ENCODE measurements at places on chromosomes 11 and 22. TPM values are rescaled to one million over a fixed set of nuclear protein-coding genes. Genes with fewer than 3 reads are reported as not detected.

- no peak for DNase-seq
- no peak overlapping the region for H3K4me3 ChIP-seq
- H3K4me1 ChIP-seq: no peaks in the 10 kb centered on the region
- no peaks in the 10 kb centered on the region for H3K36me3 ChIP-seq
- peaks cover 10% of the 10 kb centered on the region for H3K27me3 ChIP-seq
Observed at GRCh38 chr11:108508653-108509593, 10.7 kb upstream of the POGLUT3 start.

GRCh38 chr22:36891646-36892045 is 21.8 kb upstream of the CSF2RB start:
- peaks cover 15% of the 10 kb centered on the region for H3K4me1 ChIP-seq
- no peak for DNase-seq
- H3K27ac ChIP-seq: no peak overlapping the region
- no peak overlapping the region for H3K4me3 ChIP-seq
- H3K36me3 ChIP-seq: no peaks in the 10 kb centered on the region

DNA sequence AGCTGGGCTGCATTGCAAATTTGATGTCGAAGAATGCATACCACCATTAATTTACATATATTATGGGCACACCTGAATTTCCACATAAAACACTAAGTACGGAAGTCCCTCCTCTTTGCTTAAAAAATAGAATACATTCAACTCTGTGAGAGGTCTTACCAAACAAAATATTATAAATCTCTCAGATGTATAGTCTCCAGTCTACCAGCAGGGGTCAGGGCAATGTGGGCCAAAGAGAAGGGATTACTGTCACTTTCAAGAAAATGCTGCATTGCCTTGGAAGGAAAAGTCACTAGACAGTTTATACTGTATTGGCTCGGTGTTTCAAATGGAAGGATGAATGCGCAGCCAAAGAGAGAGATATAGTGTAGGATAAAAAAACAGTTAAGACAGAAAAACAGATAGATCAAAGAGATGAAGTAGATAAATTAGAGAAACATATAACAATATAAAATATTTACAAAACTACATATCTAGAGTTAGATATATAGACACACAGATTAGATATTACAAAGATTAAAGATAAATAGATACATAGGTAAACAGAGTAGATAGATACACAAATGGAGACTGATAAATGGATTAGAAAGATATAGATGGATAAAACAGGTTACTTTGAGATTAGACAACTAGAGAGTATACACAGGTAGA is 20.9 kb downstream of the SERGEF start:
- no peaks in the 10 kb centered on the region for H3K4me1 ChIP-seq
- H3K27me3 ChIP-seq: no peaks in the 10 kb centered on the region
- H3K4me3 ChIP-seq: no peak overlapping the region
- DNase-seq: peak; percentile 32
- H3K36me3 ChIP-seq: peaks cover 60% of the 10 kb centered on the region
- H3K27ac ChIP-seq: no peak overlapping the region

- H3K4me3 ChIP-seq: no peak overlapping the region
- DNase-seq: no peak
- H3K4me1 ChIP-seq: peaks cover 7% of the 10 kb centered on the region
- H3K27ac ChIP-seq: no peak overlapping the region
- no peaks in the 10 kb centered on the region for H3K36me3 ChIP-seq
Observed at GRCh38 chr11:74687237-74688023, 43.8 kb downstream of the CHRDL2 start.

DNA sequence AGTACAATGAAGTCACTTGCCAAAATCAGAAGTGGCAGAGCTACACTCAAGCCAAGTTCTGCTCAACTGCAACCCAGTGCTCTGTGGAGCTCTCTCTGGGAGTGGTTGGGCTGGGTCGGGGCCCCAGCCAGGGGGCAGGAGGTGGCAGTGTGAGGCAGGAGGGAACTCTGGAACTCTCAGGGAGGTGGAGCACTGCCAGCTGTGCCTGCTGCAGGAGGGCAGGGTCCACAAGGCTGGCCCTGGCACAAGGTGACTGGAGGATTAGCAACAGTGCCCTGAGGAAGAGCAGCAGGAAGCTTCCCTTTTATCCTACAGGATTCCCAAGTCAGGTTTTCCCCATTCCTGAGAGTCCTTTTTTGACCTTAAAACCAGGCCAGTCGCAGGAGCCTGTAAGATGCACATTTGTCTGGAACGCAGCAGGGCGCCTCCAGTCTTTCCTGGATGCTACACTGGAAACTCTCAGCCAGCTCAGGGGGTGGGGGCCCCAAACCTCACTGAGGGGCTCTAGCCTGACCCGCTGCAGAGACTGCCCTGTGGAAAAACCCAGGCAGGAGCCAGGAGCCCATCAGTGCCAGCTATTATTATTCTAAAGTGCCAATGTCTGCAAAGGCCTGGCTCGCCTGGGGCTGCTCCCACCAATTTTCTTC is 31.8 kb downstream of the DKK3 start:
- DNase-seq: no peak
- H3K27ac ChIP-seq: no peak overlapping the region
- H3K27me3 ChIP-seq: no peaks in the 10 kb centered on the region
- no peaks in the 10 kb centered on the region for H3K4me1 ChIP-seq
- no peak overlapping the region for H3K4me3 ChIP-seq

DNA sequence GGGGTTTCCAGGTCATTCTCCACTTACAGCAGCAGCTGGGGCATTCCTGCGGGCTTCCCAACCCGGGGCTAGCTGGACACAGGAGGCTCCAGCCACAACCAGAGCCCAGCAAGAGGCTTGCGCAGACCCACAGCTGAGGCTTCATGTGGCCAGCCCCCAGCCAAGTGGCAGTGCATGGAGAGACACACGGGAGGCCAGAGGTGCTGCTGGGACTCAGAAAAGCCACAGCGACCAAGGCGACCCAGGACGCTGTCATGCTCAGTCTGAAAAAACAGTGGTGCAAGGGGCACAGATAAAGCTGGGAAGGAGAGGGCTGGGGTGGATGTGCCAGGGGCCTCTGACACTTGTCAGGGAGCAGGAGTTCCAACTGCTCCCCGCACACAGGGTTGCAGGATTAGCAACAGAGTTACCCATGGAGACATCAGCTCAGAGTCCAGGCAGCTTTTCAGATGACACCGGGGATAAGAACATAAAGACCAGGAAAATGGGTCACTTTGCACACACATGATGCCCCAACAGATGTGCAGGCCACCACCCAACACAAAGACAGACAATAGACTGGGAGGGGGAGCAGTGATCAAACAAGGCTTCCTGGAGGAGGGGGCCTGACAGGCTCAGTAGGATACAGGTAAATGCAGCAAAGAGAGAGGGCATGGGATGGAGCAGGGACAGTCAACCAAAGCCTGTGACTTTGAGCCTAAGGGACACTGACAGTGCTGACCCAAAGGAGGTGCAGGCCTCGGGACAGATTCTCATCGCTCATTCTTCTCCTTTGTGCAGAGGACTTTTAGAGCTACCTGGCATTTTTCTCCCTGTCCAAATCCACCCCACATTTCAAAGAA is 6.9 kb upstream of the NEAT1 start:
- H3K27ac ChIP-seq: peak overlapping the region; percentile 100
- H3K4me3 ChIP-seq: peak overlapping the region; percentile 55
- no peak for DNase-seq
- peaks cover 52% of the 10 kb centered on the region for H3K4me1 ChIP-seq
- peaks cover 17% of the 10 kb centered on the region for H3K36me3 ChIP-seq
- no peaks in the 10 kb centered on the region for H3K27me3 ChIP-seq

DNA sequence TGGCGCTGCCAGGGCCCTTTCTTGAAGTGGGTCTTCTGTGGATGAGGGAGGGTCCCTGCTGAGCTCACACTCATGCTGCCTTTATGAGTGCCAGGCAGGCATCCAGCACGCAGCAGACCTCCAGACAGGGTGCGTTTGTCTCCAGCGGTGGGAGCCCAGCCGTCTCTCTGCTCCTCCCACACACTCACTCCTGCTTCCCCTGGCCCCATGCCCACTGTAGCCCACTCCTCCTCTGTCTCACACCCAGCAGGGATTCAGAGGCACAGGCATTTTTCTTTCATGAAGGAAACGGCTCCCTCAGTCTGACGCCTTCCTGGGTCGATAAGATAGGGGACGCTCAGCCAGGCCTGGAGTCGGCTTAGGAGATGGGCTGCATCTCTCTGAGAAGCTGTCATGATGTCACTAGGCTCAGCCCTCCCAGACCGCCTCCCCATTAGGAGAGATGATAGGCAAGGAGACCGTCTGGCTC is 183.9 kb upstream of the NCAM1 start:
- H3K4me1 ChIP-seq: no peaks in the 10 kb centered on the region
- no peak overlapping the region for H3K4me3 ChIP-seq
- no peaks in the 10 kb centered on the region for H3K36me3 ChIP-seq
- H3K27me3 ChIP-seq: no peaks in the 10 kb centered on the region
- no peak for DNase-seq

DNA sequence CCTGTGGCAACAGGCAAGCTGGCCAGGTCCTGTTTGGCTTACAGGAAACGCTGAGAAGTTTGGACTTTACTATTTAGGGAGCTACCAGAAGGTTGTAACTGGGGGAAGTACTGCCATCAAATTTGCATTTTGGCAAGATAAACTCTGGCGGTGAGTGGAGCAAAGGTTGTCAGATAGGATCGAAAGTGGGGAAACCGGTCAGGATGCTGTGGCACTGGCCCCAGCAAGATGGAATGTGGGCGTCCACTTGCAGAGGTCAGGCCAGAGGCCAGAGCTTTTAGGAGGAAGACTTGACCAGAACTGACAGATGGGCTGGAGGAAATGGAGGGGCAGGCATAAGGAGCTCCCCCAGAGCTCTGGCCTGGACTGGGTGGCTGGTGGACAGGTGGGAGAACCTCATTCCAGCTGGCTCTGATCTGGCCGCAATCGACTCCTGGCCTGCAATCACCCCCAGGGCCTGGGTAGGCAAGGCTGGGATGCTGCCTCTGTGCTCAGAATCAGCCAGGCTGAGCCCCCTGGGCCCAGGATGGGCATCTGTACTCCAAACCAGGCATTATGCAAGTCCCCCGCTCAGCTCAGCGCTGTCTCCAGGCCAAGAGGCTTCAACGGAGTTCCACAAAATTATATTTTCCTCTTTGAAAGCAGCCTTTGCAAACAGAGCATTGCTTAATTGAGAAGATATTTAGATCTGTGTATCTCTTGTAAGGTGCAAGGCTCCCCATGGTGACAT is 178.3 kb upstream of the NECTIN1 start:
- H3K4me3 ChIP-seq: no peak overlapping the region
- H3K27ac ChIP-seq: no peak overlapping the region

DNA sequence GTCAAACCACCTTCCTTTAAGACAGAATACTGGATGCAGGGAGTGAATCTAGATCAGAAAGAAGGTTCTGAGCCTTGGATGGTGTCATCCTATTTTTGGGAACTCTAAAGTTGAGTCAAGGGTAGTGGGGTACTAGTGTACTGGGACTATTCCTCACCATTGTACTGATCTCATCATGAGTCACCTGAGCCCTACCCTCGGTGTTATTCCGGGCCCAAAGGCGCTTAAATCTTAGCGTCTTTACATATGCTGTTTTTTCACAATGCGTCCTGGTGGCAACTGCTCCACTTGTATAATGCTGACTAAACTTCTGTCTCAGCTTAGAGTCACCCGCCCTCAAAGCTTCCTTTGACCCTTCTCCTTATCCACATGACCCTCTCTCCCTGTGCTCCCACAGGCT is 25.3 kb upstream of the PATE1 start:
- no peak for DNase-seq
- H3K4me1 ChIP-seq: no peaks in the 10 kb centered on the region
- H3K27me3 ChIP-seq: peaks cover 6% of the 10 kb centered on the region
- no peak overlapping the region for H3K27ac ChIP-seq
- H3K4me3 ChIP-seq: no peak overlapping the region

The NXPE1 gene
- total RNA-seq: not detected

The TCN2 gene
- 0.30 TPM for total RNA-seq

The TREH gene
- total RNA-seq: not detected

The OSM gene
- total RNA-seq: 24.0 TPM

The APOBEC3B gene
- 2.1 TPM for total RNA-seq

The SLC17A6 gene
- total RNA-seq: not detected

All from CD4-positive, CD25-positive, alpha-beta regulatory T cell (primary cell).